ENCODE measurements at places on chromosomes 1 and 21.

- DNase-seq, result no peak
Observed at GRCh38 chr1:245810181-245810769, 655.5 kb downstream of the KIF26B start.

- no peak for DNase-seq
Observed at GRCh38 chr21:37904856-37905255, 11.4 kb downstream of the KCNJ6 start.

DNA sequence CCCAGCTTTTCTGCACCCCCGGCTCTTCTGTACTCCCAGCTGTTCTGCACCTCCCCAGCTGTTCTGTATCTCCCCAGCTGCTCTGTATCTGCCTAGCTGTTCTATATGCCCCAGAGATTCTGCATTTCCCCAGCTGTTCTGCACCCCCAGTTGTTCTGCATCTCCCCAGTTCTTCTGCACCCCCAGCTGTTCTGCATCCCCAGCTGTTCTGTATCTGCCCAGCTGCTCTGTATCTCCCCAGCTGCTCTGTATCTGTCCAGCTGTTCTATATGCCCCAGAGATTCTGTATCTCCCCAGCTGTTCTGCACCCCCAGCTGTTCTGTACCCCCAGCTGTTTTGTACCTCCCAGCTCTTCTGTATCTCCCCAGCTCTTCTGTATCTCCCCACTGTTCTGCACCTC, 41.1 kb downstream of the UMODL1 start:
- no peak for DNase-seq

- DNase-seq, result no peak
Observed at GRCh38 chr1:230807561-230808280, 60.5 kb downstream of the CAPN9 start.

DNA sequence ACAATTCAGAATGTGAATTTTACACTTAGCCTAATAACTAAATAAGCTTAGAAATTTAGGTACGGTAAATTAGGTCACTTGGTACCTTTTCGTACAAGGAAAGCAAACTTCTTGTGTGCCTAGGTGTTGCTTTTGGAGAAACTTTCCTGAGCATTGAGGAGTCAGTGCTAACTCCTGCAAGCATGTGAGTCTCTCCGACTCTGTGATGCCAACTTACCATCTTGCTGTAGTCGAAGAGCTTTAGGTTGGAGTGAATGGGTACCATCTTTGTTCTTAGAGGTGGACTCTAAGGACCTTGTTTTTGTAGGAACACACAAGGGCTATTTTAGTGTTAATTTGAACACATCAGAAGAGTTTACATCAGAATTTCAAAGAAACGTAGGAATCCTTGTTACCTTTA, 688.9 kb downstream of the USP25 start:
- DNase-seq, result no peak

DNA sequence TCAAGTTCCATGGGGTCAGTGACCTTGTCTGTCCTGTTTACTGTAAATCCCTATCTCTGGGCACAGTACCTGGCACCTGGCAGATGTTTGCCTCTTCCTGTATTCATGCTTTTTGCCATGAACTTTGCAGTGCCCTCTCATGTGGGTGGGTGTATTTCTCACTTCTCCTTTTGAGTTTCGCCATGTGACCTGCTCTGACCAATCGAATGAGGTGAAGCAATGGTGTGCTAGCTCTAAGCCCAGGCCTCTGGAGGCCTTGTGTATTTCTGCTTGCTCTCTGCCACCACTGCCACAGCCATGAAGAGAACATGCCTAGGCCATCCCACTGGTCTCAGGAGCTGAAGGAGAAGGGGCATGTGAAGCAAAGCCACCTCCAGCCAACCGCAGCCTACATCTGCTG, 185.5 kb upstream of the ZC3H12A start:
- DNase-seq, result no peak

- peak; percentile 64 for DNase-seq
Observed at GRCh38 chr1:8873506-8874229, 4.8 kb downstream of the ENO1 start.

GRCh38 chr21:29184037-29184436, 53.6 kb downstream of the MAP3K7CL start:
- no peak for DNase-seq

GRCh38 chr21:39527664-39528381, 76.1 kb downstream of the SH3BGR start:
- DNase-seq, result no peak

DNA sequence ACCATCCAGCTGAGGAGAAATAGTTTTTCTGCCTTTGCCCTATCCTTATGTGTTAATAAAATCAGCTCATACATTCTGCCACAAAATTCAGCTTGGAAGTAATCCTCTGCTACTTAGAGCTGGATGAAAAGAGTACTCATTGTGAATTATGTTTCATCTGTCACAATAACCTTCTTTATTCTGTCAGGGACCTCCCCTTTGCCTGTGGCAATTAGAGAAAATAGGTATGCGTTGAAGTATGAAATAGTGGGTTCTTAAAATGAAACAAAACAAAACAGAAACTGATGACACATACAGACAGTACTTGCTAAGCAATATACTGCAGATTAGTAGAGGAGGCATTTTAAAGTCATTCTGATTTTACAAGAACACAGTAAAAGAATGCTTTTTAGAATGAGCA, 578.5 kb downstream of the USP25 start:
- no peak for DNase-seq

DNA sequence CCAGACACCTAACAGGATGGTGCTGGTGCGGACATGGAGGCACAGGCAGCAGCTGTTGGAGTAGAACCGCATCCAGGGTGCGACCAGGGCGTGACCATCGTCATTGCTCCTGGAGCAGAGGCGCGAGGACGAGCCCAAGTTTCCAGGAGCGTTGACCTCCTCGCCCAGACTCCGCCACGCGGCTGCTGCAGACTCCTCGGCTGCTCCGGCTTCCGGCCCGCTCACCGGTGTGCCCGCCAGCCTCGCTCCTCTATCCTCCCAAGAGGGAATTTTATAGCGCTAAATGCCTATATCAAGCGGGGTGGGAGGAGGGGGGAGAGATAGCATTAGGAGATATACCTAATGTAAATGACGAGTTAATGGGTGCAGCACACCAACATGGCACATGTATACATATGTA, 5.3 kb upstream of the S100A12 start:
- DNase-seq, result no peak

- no peak for DNase-seq
Observed at GRCh38 chr1:13888351-13888986, 188.5 kb downstream of the PRDM2 start.

DNA sequence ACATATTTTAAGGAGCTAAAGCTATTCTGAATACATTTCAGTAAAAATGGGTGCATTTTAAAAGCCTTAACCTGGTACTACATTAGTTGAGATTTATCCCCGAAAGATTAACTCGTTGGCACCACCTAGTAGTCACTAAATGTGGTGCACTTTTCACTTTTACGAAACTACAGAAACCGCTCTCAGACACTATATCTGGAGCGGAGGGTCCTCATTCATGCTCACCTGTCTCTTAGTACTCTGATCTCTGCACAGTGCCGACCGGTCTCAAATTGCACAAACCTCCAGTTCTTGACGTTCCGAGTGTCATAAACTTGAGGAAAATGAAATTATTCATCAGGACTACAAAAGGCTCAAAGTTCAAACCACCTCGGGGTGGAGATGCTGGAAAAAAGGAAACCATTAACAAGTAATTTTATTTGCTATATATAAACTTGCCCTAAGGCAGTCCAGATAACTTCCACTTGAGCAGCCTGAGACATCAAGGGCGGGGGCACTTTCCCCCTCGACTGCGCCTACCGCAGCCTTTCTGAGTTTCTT, 722 bp downstream of the LZIC start:
- no peak for DNase-seq

GRCh38 chr1:33045246-33045645, 8.6 kb upstream of the AK2 start:
- no peak for DNase-seq

GRCh38 chr1:232983375-232983774, 33.0 kb downstream of the NTPCR start:
- DNase-seq, result no peak

DNA sequence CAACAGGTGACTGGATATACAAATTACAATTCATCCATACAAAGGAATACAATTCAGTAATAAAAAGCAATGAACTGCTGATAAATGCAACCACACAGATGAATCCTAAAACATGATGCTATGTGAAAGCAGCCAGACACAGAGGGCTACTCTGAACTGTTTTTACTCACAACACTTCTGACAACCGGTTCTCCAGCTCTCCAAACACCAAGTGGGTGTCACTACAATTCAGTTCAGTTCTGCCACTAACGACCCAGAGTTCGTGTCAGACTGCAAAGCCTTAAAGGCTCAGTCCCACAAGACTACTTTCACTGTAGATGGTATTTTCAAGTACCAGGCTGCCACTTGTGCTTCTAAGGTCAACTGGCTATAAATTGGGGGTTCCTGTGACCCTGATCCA, 119.4 kb downstream of the SLC16A1 start:
- no peak for DNase-seq

DNA sequence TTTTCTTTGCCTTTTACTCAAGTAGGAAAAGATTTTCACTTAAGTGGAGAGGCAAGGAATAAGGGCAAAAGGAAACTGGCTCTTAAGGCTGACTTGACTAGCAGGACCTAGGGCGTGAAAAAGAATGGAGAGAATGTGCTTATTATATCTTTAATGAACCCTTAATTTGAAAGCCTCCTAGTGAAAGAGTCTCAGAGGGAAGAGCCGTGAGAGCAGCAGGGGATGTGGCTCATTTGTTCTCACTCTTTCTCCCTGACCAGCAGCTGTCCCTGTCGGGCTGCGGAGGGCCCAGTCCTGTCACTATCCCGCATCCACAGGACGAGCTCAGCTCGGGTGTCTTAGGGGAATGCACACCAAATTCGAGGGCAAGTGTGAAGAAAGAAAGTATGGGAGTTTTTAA, 180.1 kb downstream of the EDEM3 start:
- no peak for DNase-seq

- no peak for DNase-seq
Observed at GRCh38 chr21:26153758-26154157, 16.8 kb downstream of the APP start.

GRCh38 chr1:788835-789234, 102.4 kb upstream of the OR4F16 start:
- no peak for DNase-seq

DNA sequence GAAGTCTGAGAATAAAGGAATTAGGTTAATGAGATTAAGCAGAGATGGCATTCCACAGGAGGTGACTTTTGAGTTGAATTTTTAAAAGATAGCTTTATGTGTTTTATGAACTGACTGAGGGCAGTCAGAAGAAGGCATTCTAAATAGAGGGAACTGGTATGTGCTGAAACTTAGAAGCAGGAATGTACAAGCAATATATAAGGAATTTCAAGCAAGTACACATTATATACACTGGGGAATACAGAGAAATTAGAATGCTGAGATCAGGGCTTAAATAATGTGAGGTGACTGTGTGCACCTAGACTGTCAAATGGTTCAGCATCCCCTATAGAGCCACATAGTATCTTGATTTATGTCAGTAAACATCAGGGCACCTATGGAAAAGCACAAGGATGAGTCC, 19.3 kb downstream of the WNT2B start:
- DNase-seq, result no peak

- DNase-seq, result no peak
Observed at GRCh38 chr21:16441789-16442188, 712.0 kb downstream of the USP25 start.

DNA sequence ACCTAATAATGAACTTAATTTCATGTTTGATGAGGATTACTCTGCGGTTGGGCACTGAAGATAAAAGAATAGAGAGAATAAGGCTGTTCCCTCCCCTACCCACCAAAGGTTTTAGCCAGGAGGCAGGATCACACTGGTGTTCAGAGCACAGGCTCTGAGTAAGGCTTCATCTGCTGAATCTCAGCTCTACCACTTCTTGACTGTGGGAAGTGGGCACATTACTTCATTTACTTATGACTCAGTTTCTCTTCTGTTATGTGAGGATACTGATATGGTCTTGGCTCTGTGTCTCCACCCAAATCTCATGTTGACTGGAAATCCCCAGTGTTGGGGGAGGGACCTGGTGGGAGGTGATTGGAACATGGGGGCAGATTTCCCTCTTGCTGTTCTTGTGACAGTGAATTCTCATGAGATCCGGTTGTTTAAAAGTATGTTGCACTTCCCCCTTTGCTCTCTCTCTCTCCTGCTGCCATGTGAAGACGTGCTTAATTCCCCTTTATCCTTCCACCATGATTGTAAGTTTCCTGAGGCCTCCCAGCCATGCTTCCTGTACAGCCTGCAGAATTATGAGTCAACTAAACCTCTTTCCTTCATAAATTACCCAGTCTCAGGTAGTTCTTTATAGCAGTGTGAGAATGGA, 79.7 kb downstream of the SMYD2 start:
- no peak for DNase-seq

- DNase-seq, result no peak
Observed at GRCh38 chr1:57024855-57025254, 59.0 kb upstream of the C8B start.

GRCh38 chr1:9558271-9558945, 19.1 kb downstream of the SLC25A33 start:
- DNase-seq, result no peak

- peak; percentile 49 for DNase-seq
Observed at GRCh38 chr1:182616130-182617013, 12.2 kb upstream of the RGS16 start.

DNA sequence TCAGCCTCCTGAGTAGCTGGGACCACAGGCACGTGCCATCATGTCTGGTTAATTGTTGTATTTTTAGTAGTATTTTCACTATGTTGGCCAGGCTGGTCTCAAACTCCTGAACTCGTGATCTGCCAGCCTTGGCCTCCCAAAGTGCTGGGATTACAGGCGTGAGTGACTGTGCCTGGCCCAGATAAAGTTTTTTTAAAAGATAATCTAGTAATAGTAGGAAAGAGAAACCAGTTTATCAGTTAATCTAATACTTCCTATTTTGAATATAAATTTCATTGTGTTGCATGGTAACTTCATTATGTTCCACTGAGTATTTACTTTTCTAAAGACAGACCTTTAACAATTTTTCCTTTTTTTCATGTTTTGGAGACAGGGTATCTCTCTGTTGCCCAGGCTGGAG, 10.0 kb downstream of the RABGAP1L start:
- no peak for DNase-seq

DNA sequence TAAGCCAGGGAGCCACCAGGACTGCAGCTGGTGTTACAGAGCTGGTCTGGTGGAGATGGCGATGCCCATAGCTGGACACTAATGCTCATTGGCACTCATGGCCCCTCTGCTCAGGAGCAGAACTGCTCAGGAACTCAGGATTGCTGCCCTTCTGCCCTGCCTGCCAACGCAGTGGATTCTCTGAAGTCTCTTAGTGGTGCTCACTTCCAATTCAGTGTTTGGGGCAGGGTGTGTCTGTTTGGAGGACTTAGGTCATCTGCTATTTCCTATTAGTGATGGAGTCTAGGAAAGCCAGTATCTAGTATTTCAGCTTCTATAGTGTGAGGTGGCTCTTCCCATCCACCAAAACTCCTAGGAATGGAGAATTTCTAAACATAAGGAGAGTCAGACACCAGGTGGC, 29.1 kb downstream of the S100A10 start:
- no peak for DNase-seq

Data from stimulated activated CD8-positive, alpha-beta memory T cell treated with anti-CD3 and anti-CD28 coated beads, Interleukin-4, amount 100 ng/mL, for 1 hour (primary cell).